ENCODE measurements at places on chromosomes 1 and 21.

- no peak for DNase-seq
Measured at GRCh38 chr1:105419030-105419429, 1637.4 kb upstream of the PRMT6 start.

DNA sequence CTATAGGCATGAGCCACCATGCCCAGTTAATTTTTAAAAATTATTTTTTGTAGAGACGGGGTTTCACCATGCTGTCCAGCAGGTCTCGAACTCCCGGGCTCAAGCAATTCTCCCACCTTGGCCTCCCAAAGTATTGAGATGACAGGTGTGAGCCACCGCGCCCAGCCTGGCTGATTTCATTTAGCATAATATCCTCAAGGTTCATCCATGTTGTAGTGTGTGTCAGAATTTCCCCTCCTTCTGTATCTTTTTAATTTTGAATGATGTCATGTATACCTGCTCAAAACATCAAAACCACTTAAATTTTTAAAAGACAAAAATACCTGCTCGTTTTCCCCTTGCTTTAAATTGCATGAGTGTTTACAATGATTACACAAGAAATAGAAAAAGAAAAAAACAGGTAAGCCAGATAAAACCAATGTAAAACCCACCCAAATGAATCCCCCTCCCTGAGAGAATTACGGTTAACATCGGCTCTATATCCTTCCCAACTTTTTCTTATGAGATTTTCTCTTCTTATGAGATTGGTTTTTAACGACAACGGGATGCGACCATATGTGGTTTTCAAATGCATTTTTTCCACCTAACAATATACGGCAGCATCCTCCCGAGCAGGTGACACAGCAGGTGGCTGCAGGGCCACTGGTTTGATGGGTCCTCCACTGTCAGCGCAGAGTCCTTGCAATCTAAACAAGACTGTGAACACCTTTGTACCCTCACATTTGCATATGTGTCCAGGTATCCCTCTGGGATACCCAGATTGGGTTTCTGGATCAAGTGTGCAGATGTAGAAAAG lies 22.1 kb downstream of the IFFO2 start:
- DNase-seq: no peak

- no peak for DNase-seq
Measured at GRCh38 chr1:164637461-164638375, 78.7 kb downstream of the PBX1 start.

DNA sequence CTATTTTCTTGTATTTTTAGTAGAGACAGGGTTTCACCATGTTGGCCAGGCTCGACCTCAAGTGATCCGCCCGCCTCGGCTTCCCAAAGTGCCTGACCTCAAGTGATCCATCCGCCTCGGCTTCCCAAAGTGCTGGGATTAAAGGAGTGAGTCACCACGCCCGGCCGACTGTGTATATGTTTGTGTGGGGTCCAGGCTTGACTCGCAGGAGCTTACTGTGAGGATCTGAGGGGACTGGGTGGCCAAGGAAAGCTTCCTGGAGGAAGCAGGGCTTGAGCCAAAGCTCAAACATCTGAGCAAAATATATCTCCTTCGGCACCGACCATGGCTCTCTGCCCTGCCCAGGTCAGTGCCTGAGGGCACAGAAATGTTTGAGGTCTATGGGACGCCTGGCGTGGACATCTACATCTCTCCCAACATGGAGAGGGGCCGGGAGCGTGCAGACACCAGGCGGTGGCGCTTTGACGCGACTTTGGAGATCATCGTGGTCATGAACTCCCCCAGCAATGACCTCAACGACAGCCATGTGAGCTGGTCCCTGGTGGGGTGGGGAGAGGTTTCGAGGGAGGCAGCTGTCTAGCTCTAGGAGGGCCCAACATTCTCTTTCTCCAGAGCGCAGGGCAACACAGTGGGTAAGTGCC lies 10.5 kb downstream of the PADI3 start:
- no peak for DNase-seq

- DNase-seq: no peak
Measured at GRCh38 chr21:32592929-32593502, 7.7 kb upstream of the TCP10L start.
